Endothelial cell of umbilical vein (primary cell): ENCODE measurements at places on chromosomes 2 and 18. TPM values are rescaled to one million over a fixed set of nuclear protein-coding genes. Genes with fewer than 3 reads are reported as not detected.

PNO1 gene
- polyA plus RNA-seq = 9.4 and 9.9 TPM in 2 replicates

CFAP221 gene
- 0.05 and 0.06 TPM in 2 replicates for polyA plus RNA-seq

NT5C1B gene
- polyA plus RNA-seq = not detected in 2 replicates

DPP10 gene
- not detected in 2 replicates for polyA plus RNA-seq

TM4SF20 gene
- polyA plus RNA-seq = not detected in 2 replicates

VSNL1 gene
- polyA plus RNA-seq = not detected in 2 replicates

SERPINB10 gene
- polyA plus RNA-seq = not detected in 2 replicates

AP1S3 gene
- polyA plus RNA-seq = 0.51 and 0.69 TPM in 2 replicates

SDC1 gene
- 3.2 and 5.6 TPM in 2 replicates for polyA plus RNA-seq

CRYBA2 gene
- not detected in 2 replicates for polyA plus RNA-seq

ZSWIM2 gene
- not detected in 2 replicates for polyA plus RNA-seq

STK36 gene
- polyA plus RNA-seq = 65.2 and 67.4 TPM in 2 replicates

PHOSPHO2 gene
- polyA plus RNA-seq = 0.45 and 0.69 TPM in 2 replicates

USP37 gene
- 1.3 and 1.9 TPM in 2 replicates for polyA plus RNA-seq

DNAH6 gene
- 0.03 TPM in 1 of 2 replicates, not detected in the other for polyA plus RNA-seq

SERPINB13 gene
- not detected in 2 replicates for polyA plus RNA-seq

NBEAL1 gene
- 1.4 and 2.1 TPM in 2 replicates for polyA plus RNA-seq

ESCO1 gene
- polyA plus RNA-seq = 1.3 and 2.1 TPM in 2 replicates

POTEC gene
- polyA plus RNA-seq = not detected in 2 replicates

PFN4 gene
- 0.23 and 0.27 TPM in 2 replicates for polyA plus RNA-seq

GNLY gene
- polyA plus RNA-seq = not detected in 2 replicates

SYT4 gene
- polyA plus RNA-seq = not detected in 2 replicates

ALPP gene
- not detected in 2 replicates for polyA plus RNA-seq

FAM228A gene
- polyA plus RNA-seq = 0.14 and 0.36 TPM in 2 replicates

ABCB6 gene
- polyA plus RNA-seq = 25.7 and 35.1 TPM in 2 replicates

VWA3B gene
- polyA plus RNA-seq = not detected in 2 replicates

FAHD2B gene
- 7.8 and 9.5 TPM in 2 replicates for polyA plus RNA-seq

ITGB6 gene
- polyA plus RNA-seq = 0.03 and 0.05 TPM in 2 replicates

MARCHF4 gene
- polyA plus RNA-seq = 11.3 and 11.7 TPM in 2 replicates

ZSCAN30 gene
- 5.9 and 6.7 TPM in 2 replicates for polyA plus RNA-seq

FAHD2A gene
- polyA plus RNA-seq = 32.9 and 37.0 TPM in 2 replicates

TUBB8B gene
- polyA plus RNA-seq = 0.23 and 0.33 TPM in 2 replicates

CYP27A1 gene
- 30.3 and 34.9 TPM in 2 replicates for polyA plus RNA-seq

SLC40A1 gene
- 12.2 and 15.1 TPM in 2 replicates for polyA plus RNA-seq

POMC gene
- 2.4 and 3.2 TPM in 2 replicates for polyA plus RNA-seq

LOXL3 gene
- polyA plus RNA-seq = 1.1 and 1.3 TPM in 2 replicates

CRACDL gene
- polyA plus RNA-seq = 0.92 and 1.6 TPM in 2 replicates

ABCB11 gene
- polyA plus RNA-seq = 0.16 and 0.22 TPM in 2 replicates

COL3A1 gene
- polyA plus RNA-seq = 2.1 and 2.3 TPM in 2 replicates

ACMSD gene
- not detected in 2 replicates for polyA plus RNA-seq

ALPI gene
- polyA plus RNA-seq = not detected in 2 replicates

ST6GAL2 gene
- polyA plus RNA-seq = not detected in 2 replicates

MERTK gene
- polyA plus RNA-seq = 38.6 and 39.6 TPM in 2 replicates

ZNF396 gene
- polyA plus RNA-seq = 0.14 and 0.28 TPM in 2 replicates

GKN2 gene
- not detected in 2 replicates for polyA plus RNA-seq

COL4A4 gene
- polyA plus RNA-seq = not detected in 2 replicates

CACNB4 gene
- 0.13 and 0.23 TPM in 2 replicates for polyA plus RNA-seq

LYPD6B gene
- not detected in 2 replicates for polyA plus RNA-seq

B3GNT7 gene
- polyA plus RNA-seq = 0.27 and 0.39 TPM in 2 replicates

UNC80 gene
- polyA plus RNA-seq = not detected in 2 replicates

RESP18 gene
- not detected in 2 replicates for polyA plus RNA-seq

ANKRD62 gene
- not detected in 2 replicates for polyA plus RNA-seq

LGALSL gene
- polyA plus RNA-seq = 2.1 and 2.6 TPM in 2 replicates

NEUROD1 gene
- not detected in 2 replicates for polyA plus RNA-seq
